Myocyte (in vitro differentiated cells): ENCODE measurements at places on chromosomes 6 and 20. TPM values are rescaled to one million over a fixed set of nuclear protein-coding genes. Genes with fewer than 3 reads are reported as not detected.

DNA sequence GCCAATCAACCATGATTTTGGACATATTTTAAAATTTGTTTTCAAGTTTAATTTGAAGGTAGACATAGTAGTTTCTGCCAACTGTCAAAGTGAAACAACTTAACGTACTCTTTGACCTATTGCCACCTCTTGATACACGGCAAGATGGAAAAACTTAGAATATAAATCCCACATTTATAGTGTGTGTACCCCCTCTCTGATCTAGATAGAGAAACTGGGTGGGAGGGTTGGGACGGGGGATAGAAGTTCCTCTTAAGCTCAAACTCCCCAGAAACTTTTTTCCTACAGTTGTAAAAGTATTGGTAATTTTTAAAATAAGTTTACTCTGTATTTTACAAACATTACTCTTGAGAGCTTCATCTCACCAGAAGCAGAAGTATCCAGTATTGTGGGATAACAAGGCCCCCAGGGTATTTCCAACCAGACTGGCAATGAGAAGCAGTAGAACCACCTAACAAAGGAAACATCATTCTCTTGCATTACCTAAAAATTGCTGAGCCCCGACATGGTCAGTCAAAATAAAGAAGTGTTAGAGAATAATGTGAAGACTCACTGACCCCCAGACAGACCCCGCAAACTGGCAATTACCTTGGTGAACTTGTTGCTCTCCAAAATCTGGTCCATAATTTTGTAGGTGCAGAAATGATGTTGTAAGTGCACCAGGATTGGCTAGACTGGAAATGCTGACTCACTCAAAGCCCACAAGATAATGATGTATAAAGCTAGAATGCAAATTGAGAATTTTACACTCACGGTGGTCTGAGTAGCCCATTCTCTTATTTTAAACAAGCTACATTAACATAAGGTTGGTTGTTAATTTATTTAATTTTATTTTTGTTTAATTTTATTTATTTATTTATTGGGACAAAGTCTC lies 74.7 kb upstream of the TNFAIP3 start:
- no peak for DNase-seq

OPN5 gene
- not detected in 2 replicates for total RNA-seq

- no peak for DNase-seq
These were observed 3.1 kb downstream of the CD93 start for GRCh38 chr20:23082846-23083552.

DNA sequence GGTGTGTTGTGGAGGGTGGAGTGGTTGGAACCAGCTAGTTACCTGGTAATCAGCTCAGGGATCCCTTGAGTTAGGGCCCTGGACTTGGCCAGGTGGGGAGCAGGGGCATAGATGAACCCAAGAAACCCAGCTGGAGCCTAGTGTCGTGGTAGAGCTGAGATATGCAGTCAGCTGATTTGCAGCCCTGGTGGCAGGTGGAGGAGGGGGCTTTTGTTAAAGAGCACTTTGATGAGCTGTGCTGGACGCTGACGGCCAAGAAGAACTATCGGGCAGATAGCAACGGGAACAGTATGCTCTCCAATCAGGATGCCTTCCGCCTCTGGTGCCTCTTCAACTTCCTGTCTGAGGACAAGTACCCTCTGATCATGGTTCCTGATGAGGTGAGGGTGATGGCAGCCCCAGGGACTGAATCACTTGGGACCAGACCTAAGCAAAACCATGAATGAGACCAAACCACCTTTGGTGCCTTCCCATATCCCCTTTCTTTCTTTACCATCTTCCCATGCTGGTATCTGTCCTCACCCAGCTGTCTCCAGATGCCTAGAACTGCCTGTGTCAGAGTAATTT lies 12.7 kb downstream of the DEF6 start:
- DNase-seq = no peak

DNA sequence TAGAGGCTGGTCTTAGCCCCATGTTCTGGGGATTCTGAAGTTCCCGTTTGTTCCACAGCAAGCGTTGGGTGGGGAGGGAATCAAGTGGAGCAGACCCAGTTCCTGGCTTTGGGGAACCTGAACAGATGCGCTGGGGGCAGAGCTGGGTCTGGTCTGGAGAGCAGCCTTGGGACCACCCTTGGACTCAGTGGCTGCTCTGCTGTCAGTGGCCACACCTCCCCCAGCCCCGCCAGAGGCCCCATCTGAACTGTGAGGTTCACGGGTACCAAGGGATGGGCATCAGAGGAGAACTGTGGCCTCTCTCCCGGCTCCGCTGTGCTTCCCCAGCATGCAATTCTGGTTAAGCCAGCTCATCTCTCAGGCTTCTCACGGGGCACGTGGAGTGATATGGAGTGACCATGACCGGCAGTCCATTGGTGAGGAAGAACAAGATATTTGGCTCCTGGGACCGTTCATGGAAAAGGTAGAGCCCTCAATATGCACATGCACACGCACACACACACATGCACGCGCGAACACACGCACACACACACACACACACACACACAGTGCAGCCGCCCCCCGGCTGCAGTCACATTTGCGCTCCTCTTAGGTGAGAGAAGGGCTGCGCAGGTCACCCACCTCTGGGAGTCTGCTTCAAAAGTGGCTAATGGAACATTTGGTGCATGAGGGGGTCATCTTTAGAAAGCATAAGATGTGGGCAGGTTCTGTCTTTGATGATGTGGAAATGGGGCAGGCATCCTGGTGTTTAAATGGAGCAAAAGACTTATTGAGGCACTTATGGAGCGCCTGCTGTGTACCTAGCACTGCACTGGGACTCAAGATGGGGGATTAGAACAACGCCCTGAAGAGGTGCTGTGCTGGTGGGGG lies 6.0 kb downstream of the DLGAP4 start:
- DNase-seq = no peak

- DNase-seq = no peak
These were observed 125.2 kb downstream of the TBC1D7 start for GRCh38 chr6:13203145-13203544.
